ENCODE measurements at places on chromosomes 2 and 18. TPM values are rescaled to one million over a fixed set of nuclear protein-coding genes. Genes with fewer than 3 reads are reported as not detected.

Gene SPDYA
- 0.19 TPM for total RNA-seq

Gene EIF4E2
- total RNA-seq = 123 TPM

Gene COLEC12
- not detected for total RNA-seq

Gene CHRNG
- not detected for total RNA-seq

GRCh38 chr2:134282629-134283400 is 28.9 kb downstream of the MGAT5 start:
- no peak for DNase-seq

GRCh38 chr2:152559008-152559407 is 158.3 kb downstream of the PRPF40A start:
- DNase-seq = no peak

DNA sequence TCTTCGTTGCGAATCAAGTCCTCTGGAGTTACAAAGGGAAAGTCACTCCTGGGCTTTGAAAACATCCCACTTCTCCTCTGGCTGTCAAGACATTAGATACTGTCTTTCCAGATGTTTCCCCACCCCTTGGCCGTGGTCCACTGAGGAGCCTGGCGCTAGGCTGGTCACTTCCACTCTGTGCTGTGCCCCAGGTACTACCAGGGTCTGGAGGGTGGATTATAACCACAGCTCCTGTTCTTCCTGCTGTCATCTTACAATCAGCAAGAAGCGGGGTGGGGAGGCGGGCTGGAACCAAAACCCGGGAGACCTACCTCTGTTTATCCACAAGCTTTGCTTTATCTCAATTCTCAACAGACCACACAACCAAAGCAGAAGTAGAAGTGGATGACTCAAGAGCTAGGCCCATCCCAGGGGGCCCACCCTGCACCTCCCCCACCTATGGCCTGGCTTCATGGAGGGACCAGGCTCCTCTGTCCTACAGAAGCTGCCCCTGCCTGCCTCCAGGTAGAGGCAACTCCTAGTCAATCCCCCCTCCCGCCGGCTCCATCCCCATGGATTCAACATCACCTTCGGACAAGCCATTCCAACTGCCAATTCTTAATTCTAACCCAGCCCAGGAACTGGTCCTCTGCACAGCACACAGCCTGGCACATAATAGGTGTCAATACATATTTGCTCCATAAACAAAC is 17.8 kb downstream of the SMAD7 start:
- DNase-seq = no peak

GRCh38 chr2:181077128-181077709 is 96.8 kb downstream of the UBE2E3 start:
- DNase-seq = peak; percentile 53

DNA sequence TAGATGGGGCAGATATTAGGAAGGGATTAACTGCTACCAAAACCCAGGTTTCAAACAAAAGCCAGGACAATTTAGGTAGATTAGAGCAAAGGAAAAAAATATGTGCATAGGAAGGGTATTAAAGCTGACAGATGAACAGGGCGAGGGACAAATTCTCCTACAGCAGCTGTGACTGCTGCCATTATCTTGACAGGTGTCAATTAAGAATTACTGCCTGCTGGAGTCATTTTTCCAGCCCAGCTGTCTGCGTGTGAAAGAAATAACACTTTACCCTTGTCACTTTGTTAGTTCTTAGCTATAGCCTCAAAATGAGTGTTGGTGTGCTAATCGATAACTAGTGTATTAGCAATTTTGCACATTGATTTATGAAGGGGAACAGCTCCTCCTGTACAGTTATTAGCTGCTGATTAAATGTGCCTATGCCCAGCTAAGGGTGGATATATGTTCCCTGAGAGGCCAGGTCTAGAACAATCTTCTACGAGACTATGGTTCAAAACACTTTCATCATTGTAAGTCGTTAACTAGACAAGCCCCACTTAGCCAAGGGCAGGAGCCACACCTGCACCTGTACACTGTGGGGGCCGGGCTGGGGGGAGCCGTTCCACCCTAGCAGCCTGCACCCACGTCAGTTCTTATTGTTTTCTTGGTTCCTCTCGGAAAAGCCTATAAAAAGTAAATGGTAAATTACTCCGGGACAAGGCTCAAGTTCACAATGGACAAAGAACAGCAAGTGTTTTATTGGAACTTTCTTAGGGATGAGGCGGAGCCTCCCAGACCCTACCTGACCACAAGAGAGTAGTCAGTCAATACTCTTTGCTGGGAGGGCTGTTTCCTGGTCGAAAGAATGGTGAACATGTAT is 7.7 kb downstream of the TSHZ1 start:
- DNase-seq = no peak

- peak; percentile 57 for DNase-seq
These were observed 16.3 kb downstream of the GKN2 start for GRCh38 chr2:68936427-68936826.

DNA sequence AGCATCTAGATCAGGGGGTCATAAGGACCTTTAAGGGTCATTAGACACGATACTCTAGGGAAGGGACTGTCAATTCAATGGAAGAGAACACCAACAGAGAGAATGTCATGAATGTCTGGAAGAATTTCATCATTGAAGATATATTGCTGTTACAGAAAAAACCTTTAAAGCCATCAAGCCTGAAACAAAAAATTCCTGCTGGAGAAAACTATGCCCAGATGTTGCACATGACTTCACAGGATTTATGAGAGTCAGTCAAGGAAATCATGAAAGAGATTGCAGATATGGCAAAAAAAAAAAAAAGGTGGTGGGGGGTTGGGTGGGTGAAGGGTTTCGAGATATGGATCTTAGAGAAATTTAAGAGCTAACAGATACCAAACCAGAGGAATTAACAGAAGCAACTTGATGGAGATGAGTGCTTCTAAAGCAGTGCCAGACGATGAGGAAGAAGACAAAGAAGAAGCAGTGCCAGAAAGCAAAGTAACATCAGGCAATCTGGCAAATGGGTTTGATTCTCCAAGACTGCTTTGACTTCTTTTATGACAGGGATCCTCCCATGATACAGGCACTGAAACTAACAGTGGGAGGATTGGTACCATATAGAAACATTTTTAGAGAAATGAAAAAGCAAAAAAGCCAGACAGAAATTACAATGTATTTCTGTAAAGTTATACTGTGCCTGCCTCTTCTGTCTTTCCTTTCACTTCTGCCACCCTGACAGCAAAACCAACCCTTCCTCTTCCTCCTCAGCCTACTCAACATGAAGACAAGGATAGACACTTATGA is 28.5 kb downstream of the MAP4K3 start:
- DNase-seq = no peak

- DNase-seq = no peak
These were observed 165.8 kb downstream of the DNAH7 start for GRCh38 chr2:195902857-195903256.

DNA sequence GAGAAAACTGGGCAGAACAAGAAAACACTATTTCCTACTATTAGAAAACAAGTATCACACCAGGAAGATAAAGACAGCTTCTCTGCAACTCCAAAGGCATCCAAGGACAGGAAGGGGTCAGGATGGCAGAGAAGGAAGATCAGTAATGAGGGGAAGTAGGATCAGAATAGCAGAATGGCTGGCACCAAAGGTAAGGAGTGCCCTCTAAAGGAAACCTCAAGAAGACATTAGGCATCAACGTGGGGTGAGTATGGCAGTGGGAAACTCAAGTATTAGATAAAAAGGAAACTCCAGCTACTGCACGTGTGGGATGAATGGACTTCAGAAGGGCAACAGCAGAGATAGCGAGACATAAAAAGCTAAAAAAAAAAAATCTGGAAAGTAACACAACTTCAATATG is 25.9 kb downstream of the HDLBP start:
- DNase-seq = no peak

GRCh38 chr18:26630596-26630995 is 82.2 kb upstream of the KCTD1 start:
- no peak for DNase-seq

Measured in HT1080 (cell line).